ENCODE measurements at places on chromosomes 7 and 10.

DNA sequence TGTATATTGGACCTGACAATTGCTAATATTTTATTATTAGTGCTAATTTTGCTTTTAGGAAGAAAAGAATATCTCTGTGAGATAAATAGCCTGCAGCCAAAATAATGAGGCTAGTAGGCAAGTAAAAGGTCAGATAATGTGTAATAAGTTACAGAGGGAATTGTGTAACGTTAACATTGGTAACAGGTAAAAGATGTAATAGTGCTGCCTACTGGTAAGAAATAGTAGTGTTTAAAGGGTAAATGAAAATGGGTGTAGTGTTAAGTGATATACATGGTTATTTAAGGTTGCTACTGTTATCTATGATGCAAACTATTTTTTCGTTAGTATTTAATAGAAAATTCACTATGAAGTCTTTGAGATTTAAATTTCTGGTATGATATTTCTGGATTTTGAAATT lies 9.2 kb upstream of the FOXP2 start:
- DNase-seq = no peak

DNA sequence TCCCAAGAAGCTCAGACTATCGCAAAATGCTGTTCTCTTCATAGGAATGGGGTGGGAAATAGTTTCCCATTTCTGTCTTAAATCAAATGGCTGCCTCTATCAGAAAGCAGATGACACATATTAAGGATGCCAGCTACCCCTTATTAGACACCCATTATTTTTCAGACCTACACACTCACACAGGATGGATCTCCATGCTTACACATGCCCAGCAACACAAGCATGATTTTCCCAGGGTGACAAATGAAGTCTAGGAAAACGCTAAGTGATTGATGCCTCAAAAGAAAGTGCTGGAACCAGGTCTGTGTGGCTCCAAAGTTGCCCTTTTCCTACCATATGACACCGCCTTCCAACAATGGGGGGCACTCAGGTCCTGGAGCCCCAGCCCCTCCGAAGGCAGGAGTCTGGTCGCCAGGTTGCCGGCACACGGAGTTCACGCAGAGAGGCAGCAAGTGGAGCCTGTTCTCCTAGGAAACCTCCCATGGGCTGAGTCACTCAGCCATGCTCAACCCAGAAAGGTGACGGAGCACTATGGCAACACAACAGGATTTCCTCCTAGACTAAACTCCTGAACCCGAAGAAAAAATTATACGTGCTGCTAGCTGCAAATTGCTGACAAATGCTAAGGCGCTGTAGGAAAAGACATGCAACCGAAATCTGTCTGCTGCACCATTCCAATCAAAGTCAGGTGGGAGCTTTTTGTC lies 19.8 kb downstream of the VOPP1 start:
- DNase-seq = no peak

- DNase-seq = no peak
Measured at GRCh38 chr10:120606051-120606764, 149.2 kb downstream of the PLPP4 start.

GRCh38 chr10:5692461-5693358 lies 8.1 kb downstream of the TASOR2 start:
- DNase-seq = no peak

DNA sequence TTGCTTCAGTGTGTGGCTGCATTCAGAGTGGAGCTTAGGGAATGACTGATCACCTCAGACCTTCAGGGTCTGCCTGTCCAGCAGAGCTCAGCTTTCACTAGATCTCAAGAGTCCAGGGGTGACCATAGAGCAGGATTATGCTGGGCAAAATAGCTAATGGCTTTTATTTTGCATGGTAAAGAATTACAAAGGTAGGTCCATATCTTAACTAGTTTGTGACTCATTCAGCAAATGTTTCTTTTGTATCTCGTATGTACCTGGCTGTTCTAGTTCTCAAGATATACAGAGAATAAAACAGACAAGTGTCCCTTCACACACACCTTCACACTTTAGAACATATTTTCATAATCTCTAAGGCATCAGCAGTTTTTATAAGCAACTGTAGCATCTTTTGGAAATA lies 180.5 kb downstream of the DYNC1I1 start:
- no peak for DNase-seq

- no peak for DNase-seq
Measured at GRCh38 chr10:127694580-127695193, 42.3 kb upstream of the FOXI2 start.

GRCh38 chr7:100158229-100159098 lies at the start of gene TRAPPC14:
TSS of gene TRAPPC14 (minus strand) at chr7:100158723. CDS start at chr7:100158499, 224 bp downstream.
- peak; percentile 44 for DNase-seq

- DNase-seq = no peak
Measured at GRCh38 chr10:48681740-48682139, 2.9 kb upstream of the WDFY4 start.

DNA sequence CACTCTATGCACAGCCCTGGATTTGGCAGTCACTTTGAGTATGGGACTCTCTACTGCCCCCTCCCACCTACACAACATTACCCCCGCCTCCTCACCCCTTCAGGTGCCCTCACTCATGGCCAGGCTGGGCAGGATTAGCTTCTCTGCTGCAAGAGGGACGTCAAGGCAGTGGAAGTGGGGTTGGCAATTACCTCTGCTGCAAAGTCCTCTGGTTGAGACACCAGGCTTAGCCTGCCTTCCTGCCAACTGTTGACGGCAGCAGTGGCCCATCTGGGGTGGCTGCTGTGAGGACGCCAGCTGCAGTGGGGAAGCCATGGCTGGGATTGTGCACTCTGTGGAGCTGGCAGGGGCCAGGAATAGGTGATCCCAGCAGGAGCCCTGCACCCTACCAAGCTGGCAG lies 26.7 kb downstream of the SVIL start:
- no peak for DNase-seq

DNA sequence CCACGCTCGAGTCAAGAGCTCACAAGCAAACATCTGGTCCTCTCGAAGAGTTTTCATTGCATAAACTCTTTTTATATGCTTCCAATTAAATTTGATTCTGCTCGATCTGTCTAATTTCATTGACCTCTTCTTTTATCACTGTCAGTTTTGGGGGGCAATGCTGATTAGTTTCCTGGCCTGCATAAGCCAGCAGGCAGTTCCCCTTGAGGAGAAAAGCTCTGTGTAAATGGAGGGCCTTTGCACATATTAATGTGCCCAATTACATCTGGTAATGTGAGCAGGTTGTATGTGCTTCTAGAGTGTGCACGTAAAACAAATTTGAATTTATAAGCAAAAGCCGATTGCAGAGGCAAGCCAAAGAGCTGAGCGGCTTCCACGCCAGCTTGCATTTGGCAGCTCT lies 210.3 kb downstream of the ABCA13 start:
- DNase-seq = no peak

DNA sequence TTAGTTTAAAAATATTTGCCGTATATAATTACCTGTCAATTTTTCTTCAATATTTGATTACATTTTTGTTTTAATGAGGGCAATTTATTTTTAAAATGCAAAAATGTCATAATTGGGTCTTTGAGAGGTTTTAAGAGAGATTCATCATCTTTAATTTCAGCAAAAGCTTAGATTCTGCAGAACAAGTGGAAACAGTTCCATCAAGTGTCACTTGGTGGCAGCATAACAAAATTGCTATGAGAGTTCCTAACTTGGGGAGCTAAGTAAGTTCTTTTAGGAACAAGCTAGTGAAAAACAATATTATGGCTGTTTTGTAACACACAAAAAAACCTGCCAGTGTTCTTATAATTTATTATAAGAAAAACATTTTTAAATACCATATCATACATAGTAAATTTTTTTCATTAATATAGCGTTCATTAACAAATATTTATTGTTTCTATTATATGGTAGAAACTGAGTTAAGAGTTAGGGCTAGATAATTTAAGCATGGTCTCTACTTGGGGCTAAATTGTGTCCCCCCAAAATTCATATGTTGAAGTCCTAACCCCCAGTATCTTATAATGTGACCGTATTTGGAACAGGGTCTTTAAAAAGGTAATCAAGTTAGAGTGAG lies 155.2 kb downstream of the MAGI2 start:
- DNase-seq = no peak

DNA sequence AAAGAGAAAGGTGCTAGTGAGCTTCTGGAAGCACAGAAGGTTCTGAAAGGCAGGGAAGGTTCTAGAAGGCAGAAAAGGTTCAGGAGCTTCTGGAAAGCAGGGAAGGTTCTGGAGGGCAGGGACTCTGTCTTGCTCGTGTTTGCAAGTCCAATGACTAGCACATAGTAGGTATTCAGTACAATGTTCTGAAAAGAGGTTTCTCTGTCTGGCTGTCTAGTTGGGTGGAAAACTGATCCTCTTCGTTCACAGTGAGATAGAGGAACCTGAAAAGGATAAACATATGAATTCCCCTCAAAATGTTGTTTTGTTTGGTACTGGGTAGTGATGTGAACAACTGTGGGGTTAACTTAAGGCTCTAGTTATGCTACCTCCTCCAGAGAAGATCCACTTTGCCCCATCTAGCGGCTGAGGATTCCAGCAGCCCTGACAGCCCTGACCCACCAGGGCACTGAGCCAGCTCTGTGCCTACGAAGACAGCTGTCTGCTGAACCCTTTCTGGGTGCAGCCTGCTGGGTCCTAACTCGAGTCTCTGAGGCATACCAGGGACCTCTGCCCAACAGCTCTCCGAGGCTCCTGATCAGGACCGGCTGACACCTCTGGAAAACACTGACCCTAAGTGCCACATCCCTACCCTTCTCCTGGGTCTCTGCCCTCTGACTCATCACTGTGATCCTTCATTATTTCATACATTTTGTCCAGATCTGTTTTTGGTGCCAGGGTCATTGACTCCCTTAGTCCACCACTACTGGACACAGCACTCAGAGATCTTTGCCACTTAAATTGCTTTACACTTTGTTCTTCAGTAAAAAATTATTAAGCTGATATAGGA lies 15.4 kb downstream of the PTPRN2 start:
- no peak for DNase-seq

- no peak for DNase-seq
Measured at GRCh38 chr10:131937836-131938235, 37.0 kb downstream of the PPP2R2D start.

- DNase-seq = no peak
Measured at GRCh38 chr10:88256013-88256680, 327.0 kb downstream of the RNLS start.

- DNase-seq = no peak
Measured at GRCh38 chr10:49611166-49611815, 1.2 kb downstream of the SLC18A3 start.

DNA sequence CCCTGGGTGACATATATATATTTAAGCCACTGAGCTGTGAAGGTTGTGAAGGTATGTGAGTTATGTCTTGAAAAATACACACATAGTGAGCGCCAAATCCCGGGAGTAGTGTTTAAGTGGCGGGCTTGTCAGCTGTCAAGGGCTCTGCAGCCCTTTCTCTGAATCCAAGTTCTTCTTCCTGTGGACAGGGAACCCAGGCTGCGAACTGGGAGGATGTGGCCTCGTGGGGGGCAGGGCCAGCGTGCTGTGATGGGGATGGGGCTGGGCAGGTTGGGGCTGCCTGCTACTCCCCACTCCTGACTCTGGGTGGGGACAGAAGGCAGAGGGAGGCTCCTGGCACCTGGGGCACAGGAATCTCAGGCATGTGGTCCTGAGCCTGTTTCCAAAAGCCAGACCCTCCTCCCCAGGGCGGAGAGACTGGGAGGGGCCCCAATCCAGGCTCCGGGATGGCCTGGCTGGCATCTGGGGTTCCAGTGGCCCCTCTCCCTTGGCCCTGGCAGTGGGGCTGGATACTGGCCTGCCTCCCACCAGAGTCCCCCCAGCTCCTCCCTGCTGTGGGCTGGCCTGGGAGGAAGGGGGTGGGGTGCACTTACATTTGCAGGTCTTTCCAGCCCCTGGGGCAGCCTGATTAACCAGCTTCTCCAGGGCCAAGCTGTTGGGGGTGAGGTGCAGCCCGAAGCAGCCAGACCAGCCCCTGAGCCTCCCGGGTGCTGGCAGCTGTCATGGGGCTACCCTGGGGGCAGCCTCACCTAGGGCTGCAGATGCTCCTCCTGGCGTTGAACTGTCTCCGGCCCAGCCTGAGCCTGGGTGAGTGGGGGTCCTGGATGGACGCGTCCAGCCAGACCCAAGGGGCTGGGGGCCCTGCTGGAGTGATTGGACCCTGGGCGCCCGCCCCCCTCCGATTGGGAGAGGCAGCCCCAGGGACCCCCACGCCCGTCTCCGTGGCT lies at the start of gene UPK3B:
Gene UPK3B (plus strand): TSS at position 622 of the 947 bp plus-strand sequence. CDS start 101 bp downstream, at position 723.
- DNase-seq = no peak

GRCh38 chr7:138030679-138031351 lies 28.9 kb upstream of the CREB3L2 start:
- DNase-seq = no peak

- DNase-seq = no peak
Measured at GRCh38 chr7:68509054-68509453, 1089.2 kb upstream of the AUTS2 start.

DNA sequence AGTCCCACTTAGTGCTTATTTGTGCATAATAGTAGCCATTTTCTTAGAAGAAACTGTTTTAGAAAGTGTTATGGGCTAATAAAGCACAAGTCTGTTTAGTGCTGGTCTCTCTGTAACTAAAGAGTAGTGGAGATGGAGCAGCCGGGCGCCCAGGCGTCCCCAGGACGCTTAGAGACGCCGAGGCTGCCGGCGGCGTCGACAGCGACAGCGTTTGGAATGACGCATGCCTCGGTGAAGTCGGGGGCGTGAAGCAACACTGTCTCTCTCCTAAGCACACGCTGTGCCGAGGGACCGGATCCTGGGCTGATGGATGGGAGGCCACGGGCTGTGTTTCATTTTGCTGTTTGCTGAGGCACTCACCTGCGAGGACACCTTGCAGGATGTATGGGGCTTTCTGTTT lies 588.6 kb upstream of the FOXK1 start:
- DNase-seq = no peak
